ENCODE measurements at places on chromosomes 6 and 20.

GRCh38 chr6:86016567-86016966 lies 373.9 kb upstream of the SYNCRIP start:
- DNase-seq: no peak

DNA sequence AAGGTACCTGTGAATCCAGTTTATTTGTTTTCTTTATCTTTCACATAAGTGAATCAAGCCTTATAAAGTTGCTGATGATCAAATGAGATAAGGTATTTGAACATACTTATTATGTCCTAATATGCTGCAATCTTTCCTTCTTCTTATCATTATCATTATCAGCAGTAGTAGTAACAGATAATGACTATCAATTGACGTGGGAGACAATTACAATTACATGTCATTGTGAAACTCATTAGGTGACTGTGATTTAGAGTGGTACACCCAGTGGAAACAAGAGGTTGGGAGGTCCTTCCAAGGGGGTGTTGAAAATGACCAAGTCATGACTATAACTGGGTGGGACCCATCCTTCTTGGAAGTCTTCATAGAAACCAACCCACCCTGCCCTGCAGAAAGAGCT lies 2.8 kb downstream of the CLIC5 start:
- no peak for DNase-seq

GRCh38 chr6:169243661-169244060 lies 10.0 kb downstream of the THBS2 start:
- no peak for DNase-seq

- peak; percentile 69 for DNase-seq
Measured at GRCh38 chr20:63860325-63861051, 810 bp upstream of the ABHD16B start.

- DNase-seq: no peak
Measured at GRCh38 chr6:43860285-43860684, 90.3 kb downstream of the VEGFA start.

DNA sequence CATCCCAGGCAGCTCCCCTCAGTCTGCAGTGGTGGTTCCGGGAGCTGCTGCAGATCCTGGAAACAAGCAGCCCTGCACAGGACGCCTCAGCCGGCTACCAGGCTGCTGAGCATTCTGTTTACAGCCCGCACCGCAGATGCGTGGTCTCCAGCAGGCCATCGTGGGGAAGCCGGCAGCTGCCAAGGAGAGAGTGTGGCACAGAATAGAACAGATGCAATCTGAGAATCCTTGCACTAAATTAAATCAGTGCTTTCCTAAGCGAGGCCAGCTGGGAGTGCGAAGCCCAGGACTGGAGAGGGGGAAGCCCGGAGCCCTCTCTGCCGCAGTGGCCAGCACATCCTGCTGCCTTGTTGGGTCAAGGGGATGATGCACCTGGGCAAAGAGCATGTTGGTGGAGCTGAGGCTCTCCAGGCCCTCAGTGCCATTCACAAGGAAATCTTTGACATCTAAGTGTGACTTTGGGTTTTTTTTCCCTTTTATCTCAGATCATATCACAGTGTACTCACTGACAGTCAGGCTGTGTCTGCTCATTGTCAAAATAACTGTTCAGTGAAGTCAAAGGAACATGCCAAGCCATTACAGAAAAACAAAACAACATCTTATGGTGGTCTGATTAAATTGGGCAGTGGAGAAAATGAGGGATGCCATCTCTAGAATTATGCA lies 118.1 kb downstream of the SYNDIG1 start:
- DNase-seq: no peak

- peak; percentile 99 for DNase-seq
Measured at GRCh38 chr20:33719989-33720709, at the start of gene PXMP4. Gene PXMP4 (minus strand): TSS chr20:33720310. CDS start chr20:33720207, 103 bp downstream.

- DNase-seq: no peak
Measured at GRCh38 chr20:62558779-62559178, 83.0 kb upstream of the GATA5 start.

DNA sequence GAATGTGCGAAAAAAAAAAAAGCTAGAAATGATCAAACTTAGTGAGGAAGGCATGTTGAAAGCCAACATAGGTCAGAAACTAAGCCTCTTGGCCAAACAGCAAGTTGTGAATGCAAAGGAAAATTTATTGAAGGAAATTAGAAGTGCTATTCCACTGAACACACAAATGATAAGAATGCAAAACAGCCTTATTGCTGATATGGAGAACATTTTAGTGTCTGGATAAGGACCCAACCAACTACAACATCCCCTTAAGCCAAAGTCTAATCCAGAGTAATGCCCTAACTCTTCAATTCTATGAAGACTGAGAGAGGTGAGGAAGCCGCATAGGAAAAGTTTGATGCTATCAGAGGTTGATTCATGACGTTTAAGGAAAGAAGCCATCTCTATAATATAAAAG lies 5.5 kb upstream of the ABCC10 start:
- DNase-seq: no peak

DNA sequence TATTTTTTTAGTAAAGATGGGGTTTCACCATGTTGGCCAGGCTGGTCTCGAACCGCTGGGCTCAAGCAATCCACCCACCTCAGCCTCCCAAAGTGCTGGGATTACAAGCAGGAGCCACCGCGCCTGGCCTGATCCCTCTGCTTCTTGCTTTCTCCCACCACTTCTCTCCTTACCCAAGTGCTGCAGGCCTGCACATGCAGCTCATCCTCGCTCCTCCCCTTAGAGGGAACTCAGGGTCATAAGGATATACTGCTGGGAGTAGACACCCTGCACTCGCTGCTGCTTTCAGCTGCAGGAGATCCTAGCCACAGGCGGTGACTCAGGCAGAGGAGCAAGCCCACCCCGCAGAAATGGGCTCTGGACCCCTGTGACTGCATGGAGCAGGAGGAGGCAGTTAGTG lies 40.0 kb upstream of the FANCE start:
- no peak for DNase-seq

GRCh38 chr6:1485678-1486077 lies 96.3 kb downstream of the FOXF2 start:
- DNase-seq: no peak

GRCh38 chr6:14748679-14749078 lies 497.2 kb upstream of the JARID2 start:
- no peak for DNase-seq

DNA sequence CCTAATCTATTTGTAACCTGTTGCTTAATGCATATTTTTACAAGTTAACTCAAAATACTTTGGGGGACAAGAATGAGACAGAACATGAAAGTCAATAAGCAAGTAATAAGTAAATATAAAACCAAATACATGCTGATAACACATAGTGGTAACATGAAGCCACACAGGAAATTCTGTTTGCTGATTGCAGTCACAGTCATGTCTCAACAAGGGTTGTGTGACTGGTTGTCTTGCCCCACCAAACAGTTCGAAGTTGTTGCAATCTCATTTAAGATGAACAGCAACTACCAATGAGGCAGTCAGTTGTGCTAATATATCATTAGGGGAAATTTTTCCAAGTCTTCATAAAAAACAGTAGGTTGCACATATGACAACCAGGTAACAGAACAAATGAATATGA lies 14.5 kb downstream of the CD24 start:
- DNase-seq: no peak

- no peak for DNase-seq
Measured at GRCh38 chr6:142760152-142760551, 184.8 kb downstream of the HIVEP2 start.

DNA sequence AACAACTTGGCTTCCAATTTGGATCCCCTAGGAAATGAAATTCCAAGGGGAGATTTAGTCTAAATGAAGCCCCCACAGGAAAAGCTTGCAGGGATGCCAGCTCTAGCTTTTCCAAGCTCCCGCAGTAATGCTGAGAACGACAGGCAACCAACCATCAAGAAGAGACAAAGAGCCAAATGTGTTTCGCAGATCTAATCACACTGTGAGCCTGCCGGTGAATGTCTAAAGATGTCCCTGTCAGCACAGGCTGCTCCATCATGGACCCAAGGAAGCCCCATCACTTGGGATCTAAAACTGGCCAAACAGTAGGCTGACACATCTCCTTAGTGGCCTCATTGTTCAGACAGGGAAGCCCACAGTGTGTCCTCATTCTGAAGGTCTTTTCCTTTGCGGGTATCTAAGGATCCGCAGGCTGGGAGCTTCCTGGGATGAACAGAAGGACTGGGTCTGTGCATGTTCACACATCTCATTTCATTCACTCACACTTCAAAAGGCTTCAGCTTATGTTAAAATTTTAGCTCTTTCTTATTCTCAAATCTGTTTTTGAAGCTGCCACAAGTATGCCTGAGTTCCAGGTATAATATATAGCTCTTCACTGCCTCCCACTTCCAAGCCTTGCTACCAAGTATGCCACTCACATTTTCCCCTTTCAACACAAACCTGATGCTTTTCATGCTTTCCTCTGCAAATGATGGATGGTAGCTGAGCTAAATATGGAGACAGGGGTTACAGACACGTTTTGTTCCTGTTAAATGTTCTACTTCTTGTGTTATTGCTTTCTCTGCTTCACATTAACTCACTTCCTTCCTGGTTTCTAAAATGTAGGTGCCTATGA lies 229.8 kb downstream of the HIVEP2 start:
- DNase-seq: no peak

DNA sequence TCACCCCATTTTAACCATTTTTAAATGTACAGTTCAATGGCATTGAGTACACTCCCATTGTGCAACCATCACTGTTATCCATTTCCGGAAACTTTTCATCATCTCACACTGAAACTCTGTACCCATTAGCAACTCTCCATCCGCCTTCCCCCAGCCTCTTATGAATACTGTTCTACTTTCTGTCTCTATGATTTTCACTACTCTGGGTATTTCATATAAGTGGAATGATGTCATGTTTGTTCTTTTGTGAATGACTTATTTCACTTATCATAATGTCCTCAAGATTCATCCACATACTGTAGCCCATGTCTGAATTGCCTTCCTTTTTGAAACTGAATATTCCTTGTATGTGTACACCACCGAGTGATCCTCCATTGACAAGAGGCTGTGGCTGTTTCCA lies 92.9 kb upstream of the TOX2 start:
- DNase-seq: no peak

DNA sequence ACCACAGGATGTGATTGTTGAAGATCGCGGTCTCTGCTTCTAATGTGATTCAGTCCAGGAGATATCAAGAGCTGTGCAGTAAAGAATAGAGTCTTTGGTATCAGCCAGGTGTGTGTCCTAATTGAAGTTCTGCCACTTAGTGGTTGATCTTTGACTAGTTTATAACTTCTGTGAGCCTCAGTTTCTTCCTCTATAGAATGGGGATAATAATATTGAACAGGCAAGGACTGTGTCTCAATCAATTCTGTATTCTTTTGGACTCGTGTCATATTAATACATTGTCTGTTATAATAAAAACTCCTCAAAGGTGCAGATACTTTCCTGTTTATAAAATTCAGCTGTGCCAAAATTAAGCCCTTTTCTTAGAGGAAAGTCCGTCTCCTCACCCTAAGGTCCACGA lies 23.1 kb upstream of the NCOA6 start:
- DNase-seq: no peak

GRCh38 chr6:70758883-70759282 lies 91.2 kb downstream of the SMAP1 start:
- DNase-seq: no peak
